ENCODE measurements at places on chromosomes 13 and 19.

- no peak for DNase-seq
Observed at GRCh38 chr13:111283991-111284390, 36.5 kb upstream of the TEX29 start.

GRCh38 chr13:110348309-110349105 is 41.4 kb downstream of the COL4A2 start:
- DNase-seq = no peak

GRCh38 chr13:41854758-41855157 is 106.2 kb downstream of the VWA8 start:
- no peak for DNase-seq

GRCh38 chr19:21022996-21023395 is 2.5 kb downstream of the ZNF430 start:
- DNase-seq = no peak

DNA sequence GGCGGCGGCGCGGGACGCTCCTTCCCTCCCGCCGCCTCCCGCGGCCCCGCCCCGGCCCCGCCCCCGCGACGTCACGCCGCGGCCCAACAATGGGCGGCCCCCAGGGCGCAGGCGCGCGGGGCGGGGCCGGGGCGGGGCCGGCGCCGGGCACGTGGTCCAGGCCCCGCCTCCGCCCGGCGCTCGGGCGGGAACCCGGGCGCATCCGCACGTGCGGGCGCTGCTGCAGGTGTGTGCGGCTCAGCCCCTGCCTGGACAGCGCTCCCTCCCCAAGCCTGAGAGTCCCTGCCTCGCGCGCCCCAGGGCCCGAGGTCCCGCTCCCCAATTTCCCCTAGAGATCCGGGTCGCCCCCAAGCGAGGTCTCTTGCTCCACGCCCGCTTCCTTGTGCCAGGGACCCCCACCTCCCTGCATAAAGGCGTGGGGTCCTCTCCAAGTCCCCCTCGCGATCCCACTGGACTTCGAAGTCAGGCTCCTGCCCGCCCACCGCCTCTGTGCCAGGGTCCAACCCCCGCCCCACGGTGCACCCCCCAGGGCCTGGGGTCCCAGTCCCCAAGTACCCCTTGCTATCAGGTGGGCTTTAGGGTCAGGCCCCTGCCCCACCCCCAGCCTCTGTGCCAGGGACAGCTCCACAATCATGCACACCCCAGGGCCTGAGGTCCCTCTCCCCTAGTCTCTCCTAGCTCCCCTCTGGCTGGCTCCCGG is at the start of gene MEX3D:
TSS of gene MEX3D (minus strand) at position 6 of the 700 bp plus-strand sequence. CDS start 267 bp downstream, outside the sequence.
- DNase-seq = peak; percentile 51

GRCh38 chr19:5000120-5000611 is 31.3 kb downstream of the KDM4B start:
- no peak for DNase-seq

DNA sequence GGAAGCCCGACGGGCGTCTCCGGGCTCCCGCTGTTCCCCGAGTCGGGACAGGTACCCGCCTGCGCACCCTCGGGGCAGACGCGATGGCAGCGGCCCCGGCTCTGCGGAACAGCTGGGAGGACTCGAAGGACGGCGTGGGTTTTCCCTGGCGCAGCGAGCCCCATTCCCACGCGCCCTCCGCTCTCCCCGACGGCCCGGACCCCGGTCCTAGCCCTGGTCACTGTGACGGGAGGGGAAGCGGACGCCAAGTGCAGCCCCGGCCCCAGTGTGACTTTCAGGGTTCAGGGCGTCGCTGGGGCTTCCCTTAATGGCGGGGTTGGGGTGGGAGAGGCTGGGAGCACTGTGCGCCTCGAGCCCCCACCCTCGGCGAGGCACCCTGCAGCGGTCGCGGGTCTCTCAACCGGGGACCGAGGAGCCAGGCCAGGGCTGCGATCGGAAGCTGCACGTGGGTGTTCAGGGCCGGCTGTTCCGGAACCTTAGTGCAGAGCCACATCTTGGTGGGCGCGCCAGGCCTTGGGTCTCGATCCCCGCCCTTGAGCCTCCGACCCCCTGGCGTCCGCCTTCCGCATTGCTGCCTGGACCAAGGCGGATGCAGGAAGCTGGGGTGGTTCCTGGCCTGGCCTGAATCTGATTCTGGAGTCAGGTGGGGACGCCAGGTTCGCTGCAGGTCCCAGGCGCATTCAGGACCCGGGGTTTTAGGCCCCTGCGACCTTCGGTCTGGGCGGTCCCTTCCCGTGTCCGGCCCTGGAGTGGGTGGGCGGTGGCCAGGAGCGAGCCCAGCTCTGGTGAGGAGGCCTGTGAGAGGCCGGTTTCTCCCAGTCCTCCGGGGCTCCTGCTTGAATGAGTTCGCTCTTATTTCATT is 3.5 kb downstream of the LGALS7B start:
- no peak for DNase-seq

DNA sequence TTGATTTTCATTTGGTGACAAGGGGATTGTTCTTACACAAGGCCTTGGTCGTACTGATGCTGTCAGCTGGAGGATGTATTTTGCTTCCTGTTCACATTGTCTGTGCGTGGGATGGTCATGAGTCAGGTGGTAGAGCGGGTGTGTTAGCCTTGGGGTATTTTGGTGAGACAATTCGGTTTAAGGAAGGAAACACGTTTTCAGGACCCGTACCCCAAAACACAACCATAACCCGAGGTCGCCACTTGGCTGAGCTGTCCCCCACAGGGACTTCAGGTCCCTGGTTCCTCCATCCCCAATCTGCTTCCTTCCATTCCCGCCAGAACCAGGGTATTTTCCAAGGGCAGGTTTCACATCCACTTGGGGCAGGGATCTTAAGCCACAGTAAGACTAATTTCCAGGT is 15.0 kb downstream of the MYO9B start:
- DNase-seq = no peak

DNA sequence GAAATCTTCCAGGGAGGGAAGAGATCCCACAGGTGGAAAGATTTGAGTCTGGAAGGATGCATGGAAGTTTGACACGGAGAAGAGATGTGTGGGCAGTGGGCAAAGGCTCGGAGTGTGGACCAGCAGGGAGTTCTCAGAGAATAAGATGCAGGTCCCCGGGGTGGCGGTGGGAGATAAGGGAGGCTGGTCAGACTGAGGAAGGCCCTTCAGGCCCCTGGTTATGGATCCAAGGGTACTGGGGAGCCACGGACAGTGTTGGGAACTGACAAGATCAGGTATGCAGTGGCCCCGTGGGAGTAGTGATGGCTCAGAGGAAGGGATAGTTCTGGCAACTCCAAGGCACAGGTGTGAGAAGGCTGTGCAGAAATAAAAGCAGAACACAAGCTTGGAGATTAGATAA is 2.5 kb downstream of the CAMSAP3 start:
- no peak for DNase-seq

GRCh38 chr19:38919837-38920601 is 8.0 kb upstream of the CCER2 start:
- no peak for DNase-seq

GRCh38 chr13:75530549-75530961 is 7.1 kb downstream of the COMMD6 start:
- no peak for DNase-seq

DNA sequence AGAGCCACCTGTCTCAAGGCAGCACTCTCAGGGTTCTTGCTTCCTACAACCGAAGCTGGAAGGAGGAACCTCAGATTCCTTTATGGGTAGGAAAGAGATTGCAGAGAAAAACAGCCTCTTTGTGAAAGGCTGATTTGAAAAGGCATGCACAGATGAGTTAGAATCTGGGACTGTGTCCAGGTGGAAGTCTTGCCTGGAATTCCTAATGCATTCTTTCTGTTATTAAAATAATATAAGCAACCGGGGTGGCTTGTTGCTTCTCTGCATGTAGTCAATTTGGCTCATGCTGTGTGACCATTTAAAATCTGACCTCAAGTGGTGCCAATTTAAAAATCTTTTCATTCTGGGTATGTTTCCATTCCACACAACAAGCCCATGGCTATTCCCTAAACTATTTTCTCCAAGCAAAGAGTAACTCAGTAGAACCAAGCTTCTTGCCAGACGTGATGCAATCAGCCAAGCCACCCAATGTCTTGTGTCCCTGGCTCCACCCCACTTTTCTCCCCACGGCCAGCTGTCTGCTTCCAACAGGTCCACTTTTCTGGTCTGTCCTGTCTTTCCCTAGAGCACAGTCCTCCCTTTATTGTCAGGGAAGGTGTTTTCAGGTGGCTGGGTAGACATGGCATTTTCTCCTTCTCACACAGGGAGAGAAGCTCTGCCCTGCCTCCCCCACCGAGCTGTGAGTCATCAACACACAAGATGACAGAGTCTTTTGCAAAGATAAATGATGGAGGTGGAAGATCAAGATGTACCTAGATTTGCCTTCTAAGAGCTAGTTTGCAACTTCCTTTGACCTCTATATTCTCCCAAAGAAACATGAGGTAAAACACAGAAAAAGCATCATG is 394.3 kb downstream of the FOXO1 start:
- DNase-seq = peak; percentile 45

- no peak for DNase-seq
Observed at GRCh38 chr13:30837227-30838159, 68.6 kb upstream of the MEDAG start.

- no peak for DNase-seq
Observed at GRCh38 chr19:18710186-18710585, 26.7 kb downstream of the CRTC1 start.

DNA sequence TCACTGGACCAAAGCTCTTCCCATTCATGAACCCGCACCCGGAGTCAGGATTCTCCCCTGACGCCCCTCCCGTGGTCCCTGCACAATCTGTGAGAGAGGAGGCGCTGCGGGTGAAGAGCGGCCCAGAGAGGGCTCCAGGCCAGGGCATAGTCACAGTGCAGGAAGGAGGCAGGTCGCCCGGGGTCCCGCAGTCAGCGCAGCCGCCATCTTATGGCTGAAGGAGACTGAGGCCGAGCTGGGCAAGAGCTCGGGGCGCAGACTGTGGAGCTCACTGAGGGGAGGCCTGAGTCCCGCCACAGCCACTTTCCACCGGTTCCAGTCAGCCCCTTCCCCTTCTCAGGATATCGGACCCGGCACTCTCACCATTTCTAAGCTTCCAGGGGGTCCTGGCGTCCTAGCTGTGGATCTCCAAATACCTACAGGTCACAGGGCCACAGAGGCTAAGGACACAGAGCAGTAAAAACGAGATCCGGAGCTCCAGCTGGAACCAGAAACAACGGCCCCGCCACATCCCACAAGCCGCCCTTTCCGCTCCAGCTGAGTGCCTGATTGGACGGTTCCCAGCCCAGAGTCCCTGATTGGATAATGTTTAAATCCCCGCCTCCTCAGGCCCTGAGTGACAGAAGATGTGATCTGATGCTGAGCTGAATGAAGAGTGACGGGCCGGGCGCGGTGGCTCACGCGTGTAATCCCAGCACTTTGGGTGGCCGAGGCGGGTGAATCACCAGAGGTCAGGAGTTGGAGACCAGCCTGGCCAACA is at the start of gene ZNF99:
TSS of gene ZNF99 (minus strand) at position 501 of the 760 bp plus-strand sequence. CDS start at position 366, 135 bp downstream.
- DNase-seq = no peak
